Lower leg skin (tissue), 4 donors: ENCODE measurements at places on chromosomes 16 and 17. TPM values are rescaled to one million over a fixed set of nuclear protein-coding genes. Genes with fewer than 3 reads are reported as not detected.

GRCh38 chr17:57517632-57518456, 227.3 kb downstream of the CCDC182 start:
- DNase-seq = no peak

GRCh38 chr16:78543023-78543422, 443.6 kb downstream of the WWOX start:
- DNase-seq = no peak

DNA sequence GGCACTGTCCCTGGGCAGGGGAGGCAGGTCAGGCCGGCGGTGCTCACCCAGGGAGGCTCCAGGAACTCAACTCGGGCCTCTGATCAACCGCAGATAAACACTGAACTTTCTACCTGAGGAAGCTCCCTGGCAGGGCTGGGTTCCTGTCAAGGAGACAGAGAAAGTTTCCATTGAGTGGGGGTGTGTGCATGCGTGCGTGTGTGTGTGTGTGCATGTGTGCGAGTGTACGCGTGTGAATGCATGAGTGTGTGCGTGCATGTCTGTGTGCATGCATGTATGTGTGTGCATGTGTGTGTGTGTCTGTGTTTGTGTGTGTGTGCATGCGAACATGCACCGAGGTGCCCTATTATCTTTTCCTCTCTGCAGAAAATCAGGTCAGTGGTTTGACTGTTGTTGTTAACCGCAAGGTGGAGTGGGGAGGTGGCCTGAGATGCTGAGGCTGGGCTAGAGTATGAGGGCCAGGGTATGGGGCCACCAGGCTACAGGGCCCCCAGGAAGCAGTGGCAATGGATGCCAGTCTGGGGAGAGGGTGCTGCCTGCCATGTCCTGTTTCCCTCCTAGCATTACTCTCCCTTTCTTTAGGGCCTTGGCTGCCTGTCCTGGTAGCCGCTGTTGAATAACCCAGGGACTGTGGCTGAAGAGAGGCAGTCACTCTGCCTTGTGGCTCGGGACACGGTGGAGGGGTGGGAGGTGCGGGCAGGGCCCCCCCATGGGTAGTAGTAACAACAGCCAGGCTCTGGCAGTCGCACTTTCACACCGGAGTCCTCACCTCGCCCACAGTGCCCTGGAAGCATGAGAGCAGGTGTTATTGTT, 24.0 kb downstream of the CCR7 start:
- peak; percentile 83 for DNase-seq

DNA sequence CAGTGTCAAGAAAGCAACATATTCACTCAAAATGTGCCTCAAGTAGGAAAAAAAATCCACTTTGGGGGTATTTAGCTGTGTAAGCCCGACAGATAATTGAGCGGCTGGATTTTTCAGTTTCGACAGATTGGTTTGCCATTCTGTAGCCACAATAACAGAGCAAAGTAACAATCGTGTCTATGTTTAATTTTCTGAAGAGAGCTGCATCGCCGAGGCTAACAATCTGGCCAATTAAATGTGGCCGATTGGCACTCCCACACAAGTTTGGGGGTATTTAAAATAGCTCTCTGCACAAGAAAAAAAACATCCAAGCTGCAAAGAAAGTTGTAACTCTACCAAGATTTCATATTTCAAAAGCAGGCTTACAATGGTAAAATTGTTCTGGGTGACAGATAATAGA, 99.7 kb upstream of the CDH13 start:
- DNase-seq = no peak

DNA sequence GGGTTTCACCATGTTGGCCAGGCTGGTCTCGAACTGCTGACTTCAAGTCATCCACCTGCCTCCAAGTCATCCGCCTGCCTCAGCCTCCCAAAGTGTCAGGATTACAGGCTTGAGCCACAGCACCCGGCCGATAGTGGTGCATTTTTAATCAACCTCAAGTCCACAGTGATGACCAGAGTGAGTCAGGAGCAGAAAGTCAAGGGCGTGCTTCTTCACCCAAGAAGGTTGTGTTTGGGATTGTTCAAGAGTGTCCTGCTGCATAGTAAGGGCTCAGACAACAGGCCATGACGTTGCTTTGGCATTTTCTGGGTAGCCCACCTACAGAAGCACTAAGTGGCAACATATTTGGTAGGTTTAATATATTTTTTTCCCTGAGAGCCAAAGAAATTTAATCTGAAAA, 108.3 kb upstream of the FAM20A start:
- DNase-seq = no peak

DNA sequence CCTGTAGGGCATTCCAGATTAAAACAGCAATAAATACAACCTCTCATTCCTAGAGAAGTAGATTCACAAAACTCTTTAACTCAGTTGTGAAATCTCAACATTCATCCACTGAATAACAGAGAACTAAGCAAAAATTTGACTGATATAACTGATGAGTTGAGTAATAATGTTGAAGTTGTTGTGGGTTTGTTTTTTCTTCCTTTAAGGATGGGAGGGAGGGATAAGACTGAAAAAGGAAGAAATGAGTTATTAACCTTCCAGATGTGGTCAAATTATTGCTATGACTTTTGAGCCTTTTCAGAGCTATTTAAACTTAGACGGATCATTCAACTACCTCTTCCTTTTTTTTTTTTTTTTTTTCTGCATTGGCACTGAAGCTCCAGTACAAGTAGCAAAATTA, 38.6 kb downstream of the SKAP1 start:
- no peak for DNase-seq

- DNase-seq = peak; percentile 56
Observed at GRCh38 chr17:62718429-62718828, 89.7 kb downstream of the MARCHF10 start.

DNA sequence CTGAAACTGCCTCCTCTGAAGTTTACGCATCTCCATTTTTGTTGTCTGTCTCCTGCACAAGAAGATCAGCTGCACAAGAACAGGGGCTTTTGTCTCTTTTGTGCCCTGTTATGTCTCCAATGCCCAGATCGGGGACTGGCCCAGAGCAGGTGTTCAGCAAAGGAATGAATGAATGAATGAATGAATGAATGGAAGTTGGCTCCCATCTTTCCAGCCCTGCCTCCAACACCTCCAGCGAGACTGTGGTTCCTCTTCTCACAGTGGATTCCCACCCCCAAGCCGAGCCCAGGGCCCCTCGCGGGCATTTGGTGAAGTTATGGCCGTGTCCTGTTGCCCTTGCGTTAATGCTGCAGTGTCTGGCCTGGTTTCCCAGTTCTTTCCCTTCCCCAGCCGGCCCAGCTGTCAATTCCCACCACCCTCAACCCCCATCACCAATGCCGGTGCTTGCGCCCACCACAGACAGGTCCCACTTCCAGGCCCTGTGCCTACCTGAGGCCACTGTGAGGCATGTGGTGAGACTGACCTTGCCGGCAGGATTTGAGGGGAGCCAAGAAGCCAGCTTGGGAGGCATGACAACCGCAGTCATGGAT, 21.3 kb upstream of the KCNJ12 start:
- DNase-seq = no peak

GRCh38 chr17:15404106-15405057, 63.0 kb upstream of the TEKT3 start:
- no peak for DNase-seq

GRCh38 chr17:58314706-58315015, 13.9 kb downstream of the TSPOAP1 start:
- no peak for DNase-seq

- DNase-seq = no peak
Observed at GRCh38 chr17:49587366-49588073, 11.8 kb downstream of the NXPH3 start.

GRCh38 chr17:69722518-69722917, 308.0 kb downstream of the MAP2K6 start:
- DNase-seq = no peak

- DNase-seq = no peak
Observed at GRCh38 chr17:7184647-7185046, 5.5 kb upstream of the ASGR1 start.

DNA sequence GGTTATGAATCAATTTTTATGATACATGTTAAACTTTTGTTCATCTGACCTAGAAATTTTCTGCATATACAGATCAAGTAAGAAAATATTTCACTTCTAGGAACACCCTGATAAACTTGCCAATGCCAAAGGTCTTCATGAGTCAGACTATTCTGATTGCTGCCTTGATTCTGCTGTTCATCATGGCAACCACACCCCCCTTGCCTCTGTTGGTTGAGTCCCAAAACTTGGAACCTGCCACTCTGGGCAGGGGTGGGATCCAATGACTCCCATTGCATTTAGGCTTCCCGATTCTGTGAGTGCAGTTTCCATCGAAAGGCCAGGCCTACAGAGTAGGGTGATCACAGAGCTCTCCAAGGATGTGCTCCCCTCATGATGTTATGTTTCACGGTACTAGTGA, 15.8 kb upstream of the TENT4B start:
- DNase-seq = no peak

DNA sequence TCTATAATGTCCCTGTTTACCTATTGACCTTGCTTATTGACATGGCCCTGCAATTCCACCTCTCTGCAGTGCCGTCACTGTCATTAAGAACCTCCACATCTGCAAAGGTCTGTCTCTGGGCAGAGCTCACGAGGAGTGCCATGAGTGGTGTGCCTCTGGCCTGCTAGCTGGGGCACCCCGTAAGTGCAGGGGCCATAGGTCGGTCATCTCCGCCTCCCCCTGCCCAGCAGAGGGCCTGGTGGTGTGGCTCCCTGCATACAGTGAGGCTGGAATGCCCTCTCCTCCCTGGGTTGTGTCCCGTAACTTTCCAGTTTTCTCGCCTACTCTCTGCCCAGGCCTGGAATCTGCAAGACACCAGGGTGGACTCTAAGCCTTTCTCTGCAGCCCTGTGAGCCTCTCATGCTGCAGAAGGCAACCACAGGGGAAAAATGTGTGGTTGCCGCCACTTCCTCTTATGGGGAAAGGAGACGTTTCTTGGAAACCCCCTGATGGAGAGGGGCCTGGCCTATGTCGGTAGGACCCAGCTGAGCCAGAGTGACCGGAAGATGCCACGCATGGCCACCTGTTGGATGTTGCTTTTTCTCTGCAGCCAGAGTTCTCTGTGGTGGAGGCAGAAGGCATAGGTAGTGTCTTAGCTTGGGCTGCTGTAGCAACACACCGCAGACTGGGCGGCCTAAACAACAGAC, 2.7 kb upstream of the SNX20 start:
- DNase-seq = peak; percentile 83

GRCh38 chr16:29982560-29983419, 9.1 kb downstream of the TAOK2 start:
- DNase-seq = no peak

- DNase-seq = no peak
Observed at GRCh38 chr17:48981927-48982539, 13.6 kb upstream of the GIP start.

- no peak for DNase-seq
Observed at GRCh38 chr17:797236-797840, 15.2 kb downstream of the MRM3 start.

- DNase-seq = no peak
Observed at GRCh38 chr17:50213026-50214022, 11.9 kb upstream of the COL1A1 start.

DNA sequence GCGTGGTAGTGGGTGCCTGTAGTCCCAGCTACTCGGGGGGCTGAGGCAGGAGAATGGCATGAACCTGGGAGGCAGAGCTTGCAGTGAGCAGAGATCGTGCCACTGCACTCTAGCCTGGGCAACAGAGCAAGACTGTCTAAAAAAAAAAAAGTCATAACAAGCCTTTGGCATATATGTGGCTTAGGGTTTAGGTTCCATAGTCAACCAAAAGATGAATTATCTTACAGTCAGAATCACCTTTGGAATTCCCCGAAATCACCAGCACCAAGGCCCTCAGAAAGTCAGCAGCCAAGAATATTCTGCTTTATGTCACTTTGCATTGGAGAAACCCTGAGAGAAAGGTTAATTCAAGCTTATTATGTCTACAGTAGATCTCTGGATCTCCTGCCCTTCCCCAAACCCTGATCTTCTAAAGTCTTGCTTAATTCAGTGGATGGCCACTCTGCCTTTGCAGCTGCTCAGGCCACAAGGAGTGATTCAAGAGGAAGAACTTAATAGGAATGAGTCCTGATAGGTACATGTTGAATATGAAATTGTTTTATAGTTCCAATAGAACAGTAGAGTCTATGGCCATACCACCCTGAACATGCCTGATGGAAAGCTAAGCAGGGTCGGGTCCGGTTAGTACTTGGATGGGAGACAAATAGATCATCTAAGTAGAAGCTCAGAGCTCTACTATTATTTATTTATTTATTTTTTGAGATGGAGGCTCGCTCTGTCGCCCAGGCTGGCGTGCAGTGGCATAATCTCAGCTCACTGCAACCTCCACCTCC, 196.0 kb upstream of the CACNG5 start:
- DNase-seq = peak; percentile 2

DNA sequence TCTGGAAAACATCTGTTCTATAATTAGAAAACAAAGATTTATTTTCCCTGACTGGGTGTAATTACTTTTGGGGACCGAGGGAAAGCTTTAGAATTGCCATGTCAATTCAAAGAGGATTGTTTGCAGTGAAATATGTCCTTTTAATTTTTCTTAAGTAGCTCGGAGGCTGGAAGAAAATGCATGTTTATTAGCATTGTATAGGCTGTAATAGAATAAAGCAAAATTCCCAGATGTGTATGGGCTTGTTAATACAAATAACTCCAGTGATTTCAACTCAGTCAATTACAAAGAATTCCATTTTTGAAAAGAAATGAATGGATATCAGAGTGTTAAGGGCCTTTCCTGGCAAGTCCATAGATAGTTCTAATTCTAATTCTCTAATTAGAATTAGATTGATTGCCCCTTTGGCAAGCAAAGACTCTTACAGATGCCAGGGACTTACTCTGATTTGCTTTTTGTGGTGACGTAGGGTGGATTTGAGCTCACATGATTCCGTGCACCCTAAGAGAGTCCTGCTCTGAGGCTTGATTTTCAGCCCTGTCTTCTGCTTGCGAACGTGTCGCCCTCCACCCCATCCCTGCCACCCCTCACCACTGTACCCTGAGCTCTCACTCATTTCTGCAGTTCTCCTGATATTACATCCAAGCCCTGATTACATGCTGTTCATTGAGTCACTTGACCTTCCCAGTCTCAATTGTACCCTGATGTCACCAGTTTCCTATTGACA, 70.0 kb upstream of the FAM20A start:
- no peak for DNase-seq

GRCh38 chr16:19132898-19133297, 19.1 kb downstream of the ITPRIPL2 start:
- DNase-seq = no peak

DNA sequence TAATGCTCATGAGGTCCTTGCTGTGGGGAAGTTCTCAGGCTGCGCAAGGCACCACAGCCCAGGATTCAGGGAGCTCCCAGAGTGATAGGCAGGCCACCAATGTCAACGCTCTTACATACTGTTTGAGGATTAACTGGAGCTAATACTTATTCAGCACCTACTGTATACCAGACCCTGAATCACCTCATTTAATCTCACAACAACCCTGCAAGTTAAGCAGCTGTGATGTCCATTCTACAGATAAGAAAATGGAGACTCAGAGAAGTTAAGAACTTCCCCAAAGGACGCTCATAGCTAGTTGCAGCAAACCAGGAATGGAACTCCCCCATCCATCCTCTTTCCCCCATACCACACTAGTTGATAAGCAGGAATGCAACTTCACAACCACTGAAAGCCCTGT, 25.5 kb upstream of the CCR7 start:
- no peak for DNase-seq

Gene CFAP119
- 3.4 TPM for total RNA-seq

Gene RCVRN
- 1.1 TPM for total RNA-seq

Gene PRSS33
- not detected for total RNA-seq

Gene GLIS2
- 2.6 TPM for total RNA-seq

Gene RND2
- 2.7 TPM for total RNA-seq

Gene DNAAF8
- total RNA-seq = 1.4 TPM

Gene ABCC11
- 0.52 TPM for total RNA-seq
